ENCODE measurements at places on chromosomes 6 and 20.

GRCh38 chr6:25472306-25472705 is 179.7 kb upstream of the SCGN start:
- no peak for DNase-seq

- no peak for DNase-seq
These were observed 24.9 kb upstream of the LAMA4 start for GRCh38 chr6:112279031-112279935.

DNA sequence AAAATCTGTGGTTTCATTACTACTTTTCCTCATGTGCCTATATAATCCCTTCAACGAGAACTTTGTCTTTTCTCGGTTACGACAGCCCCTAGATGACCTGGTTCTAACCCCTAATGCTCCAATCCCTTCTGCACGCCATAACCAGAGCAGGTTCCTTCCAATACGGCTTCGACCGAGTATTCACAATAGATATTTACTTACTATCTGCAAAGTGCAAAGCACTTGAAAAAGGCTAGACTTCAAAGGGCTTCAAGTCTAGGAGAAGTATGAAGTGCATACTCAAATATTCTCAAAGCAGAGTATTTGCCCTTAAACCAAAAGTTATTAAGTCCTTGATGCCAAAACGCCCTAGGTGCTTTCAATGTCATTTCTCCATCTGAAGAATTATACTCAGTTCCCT is 63.4 kb upstream of the NHSL1 start:
- no peak for DNase-seq

DNA sequence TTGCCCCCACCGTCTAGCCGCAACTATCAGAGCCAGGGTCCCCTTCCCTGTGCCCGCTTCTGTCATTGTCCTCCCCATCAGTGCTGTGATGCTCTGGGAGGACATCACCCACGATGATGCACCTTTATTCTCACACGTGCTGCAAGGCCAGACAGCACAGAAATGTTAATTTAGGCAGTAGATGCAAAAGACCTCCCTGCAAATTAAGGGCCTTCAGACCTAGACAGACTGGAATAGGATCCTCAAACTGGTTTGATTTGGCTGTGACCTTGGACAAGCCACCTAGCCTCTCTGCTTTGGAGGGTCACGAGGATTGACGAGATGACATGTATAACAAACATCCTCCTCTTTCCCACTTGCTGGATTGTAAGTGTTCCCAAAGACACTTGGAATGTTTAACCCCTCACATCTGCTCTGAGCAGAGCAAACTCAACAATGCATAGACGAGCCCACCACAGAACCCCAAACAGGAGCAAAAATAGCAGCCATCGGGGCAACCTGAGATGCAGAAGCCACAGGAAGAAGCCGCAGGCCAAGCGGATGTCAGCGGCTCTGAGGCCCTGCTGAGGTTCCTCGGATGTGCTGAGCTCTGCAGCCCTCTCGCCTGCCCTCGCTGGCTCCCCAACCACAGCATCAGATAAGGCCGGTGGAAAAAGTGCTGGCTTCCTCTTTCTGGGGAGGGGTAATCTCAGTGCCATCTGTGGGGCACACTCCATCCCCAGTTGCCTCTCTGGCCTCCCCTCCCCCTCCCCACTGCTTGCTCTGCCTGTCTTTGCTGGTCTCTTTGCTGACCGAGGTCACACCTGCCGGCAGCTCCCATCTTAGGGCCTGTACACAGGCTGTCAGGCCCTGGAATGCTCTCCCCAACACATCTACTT is 35.3 kb downstream of the TOX2 start:
- DNase-seq, result no peak

DNA sequence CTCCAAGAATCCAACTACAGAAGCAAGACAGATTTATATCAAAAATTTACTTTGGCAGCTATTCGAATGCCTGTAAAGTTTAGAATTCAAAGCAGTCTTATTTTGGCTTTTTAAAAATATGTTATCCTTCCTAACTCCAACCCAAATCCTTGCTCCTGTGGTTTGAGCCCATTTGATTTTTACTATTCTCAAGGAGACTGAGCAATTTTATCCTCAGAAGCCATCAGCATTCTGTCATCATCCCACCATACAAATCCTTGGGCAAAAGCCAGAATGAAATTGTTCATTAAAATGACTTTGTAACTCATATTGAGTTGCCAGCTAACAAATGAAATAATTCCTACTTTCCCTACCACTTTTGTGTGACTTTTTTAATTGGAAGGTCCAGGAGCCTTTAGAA is 392.8 kb downstream of the ADGRB3 start:
- DNase-seq, result no peak

GRCh38 chr6:97240222-97240621 is 42.8 kb downstream of the MMS22L start:
- no peak for DNase-seq

GRCh38 chr6:113586413-113587077 is 270.6 kb upstream of the MARCKS start:
- DNase-seq, result peak; percentile 2

DNA sequence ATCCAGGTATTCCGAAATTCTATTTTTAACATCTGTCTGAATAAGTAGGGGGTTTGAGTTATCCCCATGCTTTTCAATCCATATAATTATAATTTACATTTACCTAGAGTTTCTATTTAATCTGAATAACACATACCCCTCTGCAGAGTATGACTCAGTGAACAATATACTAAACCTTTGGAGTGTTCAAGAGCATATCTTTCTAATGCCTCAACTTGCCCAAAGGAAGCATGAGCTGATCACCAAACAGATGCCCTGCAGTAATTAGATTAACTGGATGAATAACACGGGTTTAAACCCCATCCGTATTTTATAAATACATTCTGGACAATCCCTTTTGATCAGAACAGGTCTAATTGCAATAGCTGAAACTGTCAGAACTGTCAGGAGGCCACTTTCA is 897.1 kb downstream of the TFAP2A start:
- no peak for DNase-seq

- no peak for DNase-seq
These were observed 58.7 kb upstream of the RNF24 start for GRCh38 chr20:4073852-4074741.

DNA sequence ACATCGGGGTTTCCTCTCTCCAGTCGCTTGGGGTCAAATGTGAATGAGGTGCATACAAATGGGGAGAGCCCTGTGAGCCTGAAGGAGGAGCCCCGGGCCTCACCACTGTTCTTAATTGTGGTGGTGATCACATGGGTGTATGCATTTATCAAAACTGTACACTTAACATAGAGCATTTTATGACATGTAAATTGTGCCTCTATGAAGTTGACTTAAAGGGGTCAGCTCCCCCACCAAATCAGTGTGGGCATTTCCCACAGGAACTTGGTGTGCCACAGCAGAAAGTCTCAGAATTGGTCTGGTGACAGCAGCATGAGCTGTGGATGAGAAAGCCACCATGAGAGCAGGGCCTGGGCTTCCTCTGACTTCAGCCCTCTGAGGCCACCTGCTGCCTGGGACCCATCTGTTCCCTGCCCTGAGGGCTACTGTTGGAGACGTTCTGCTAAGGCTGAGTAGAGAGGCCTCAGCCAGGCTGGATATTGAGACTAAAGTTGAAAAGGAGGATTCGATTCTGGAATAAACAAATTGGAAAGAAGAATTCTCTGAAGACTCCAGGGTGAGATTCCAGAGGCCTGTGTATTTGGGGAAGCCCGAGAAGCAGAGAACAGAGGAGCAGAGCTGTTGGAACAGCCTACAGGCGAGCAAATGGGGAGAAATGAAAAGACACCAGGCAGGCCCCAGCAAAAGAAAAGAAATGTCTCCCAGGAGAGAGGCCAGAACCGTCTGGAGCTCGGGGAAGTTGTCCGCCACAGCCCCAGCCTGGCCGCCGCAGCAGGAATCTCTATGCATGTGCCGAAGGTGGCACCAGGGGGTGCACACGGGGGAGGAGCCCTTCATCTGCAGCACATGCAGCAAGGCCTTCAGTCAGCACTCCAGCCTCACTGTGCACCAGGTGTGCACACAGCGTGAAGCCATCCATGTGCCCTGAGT is 37.6 kb upstream of the XRN2 start:
- DNase-seq, result no peak

- DNase-seq, result no peak
These were observed 5.0 kb downstream of the COL21A1 start for GRCh38 chr6:56242346-56242745.

GRCh38 chr20:49452011-49452482 is 30.4 kb downstream of the KCNB1 start:
- DNase-seq, result no peak

DNA sequence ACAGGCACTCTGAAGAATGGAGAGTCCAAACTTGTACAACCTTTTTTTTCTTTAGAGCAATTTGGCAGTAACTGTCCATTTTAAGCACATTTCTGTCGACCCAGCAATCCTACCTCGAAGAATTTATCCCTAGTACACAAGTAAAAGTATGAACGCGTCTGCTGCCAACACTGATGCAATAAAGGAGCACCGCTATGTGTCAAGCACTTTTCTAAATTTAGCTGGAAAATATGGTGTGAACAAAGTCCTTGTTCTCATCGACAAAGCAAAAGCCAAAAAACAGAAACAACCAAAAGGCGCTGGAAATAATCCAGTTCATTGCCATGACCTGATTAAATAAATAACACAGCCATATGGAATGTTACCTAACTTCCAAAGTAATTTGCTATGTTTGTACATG is 1.1 kb downstream of the DPM1 start:
- DNase-seq, result no peak

DNA sequence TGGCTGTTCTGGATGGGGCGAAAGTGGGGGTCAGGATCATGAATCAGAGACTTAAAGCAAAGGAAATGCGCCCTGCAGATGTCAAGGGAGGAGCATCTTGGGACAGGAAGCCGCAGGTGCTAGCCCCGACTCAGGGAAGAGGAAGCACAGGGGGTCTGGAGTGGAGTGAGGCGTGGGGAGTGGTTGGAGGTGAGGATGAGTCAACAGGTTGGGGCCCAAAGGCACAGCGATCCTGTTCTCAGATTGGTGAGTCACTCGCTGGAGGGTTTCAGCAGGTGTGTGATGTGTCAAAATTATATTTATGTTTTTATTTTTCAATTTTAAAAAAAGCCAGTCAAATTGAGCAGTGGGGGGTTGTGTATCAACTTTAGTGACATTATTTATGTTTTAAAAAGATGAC is 19.0 kb downstream of the PACSIN1 start:
- DNase-seq, result peak; percentile 81

GRCh38 chr20:10576411-10577090 is 97.2 kb downstream of the JAG1 start:
- DNase-seq, result no peak

GRCh38 chr20:33239979-33240736 is 4.4 kb downstream of the BPIFA1 start:
- no peak for DNase-seq

DNA sequence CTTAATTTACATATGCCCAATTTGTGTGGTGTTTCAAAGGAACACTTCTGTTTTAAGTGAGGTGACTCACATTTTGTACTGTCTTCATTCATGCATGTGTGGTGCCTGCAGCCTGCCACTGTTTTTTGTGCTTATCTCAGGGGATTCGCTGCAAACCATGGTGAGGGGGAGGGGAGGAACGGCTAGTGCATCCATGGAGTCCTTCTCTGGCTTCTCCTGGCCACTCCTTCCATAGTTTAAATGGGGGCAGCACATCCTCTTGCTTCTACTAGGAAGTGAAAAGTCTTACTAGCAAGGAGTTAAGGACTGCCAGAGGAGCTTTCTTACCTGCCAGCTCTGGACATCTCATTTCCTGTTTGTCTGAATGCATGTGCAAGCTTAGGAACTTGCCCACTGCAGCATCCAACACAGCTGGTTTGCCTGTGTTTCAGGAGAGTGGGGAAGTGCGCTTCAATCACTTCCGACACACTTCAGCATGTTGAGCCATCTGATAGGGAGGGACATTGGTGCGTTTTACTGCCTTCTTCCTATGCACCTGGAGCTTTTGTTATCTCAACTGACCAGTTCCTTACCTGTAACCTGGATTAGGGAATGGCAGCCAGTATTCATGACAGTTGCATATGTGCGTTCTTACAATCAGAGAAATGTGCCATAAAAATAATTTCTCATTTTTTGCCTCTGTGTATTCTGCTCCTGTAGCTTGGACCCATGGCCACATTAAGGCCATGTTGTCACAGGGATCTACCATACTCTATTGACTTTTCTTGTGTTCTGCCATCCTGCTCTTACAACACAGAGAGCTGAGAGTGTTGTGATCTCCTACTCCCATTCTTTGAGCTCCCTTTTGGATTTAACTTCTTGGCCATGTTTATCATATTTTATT is 211.3 kb downstream of the ARID1B start:
- no peak for DNase-seq

DNA sequence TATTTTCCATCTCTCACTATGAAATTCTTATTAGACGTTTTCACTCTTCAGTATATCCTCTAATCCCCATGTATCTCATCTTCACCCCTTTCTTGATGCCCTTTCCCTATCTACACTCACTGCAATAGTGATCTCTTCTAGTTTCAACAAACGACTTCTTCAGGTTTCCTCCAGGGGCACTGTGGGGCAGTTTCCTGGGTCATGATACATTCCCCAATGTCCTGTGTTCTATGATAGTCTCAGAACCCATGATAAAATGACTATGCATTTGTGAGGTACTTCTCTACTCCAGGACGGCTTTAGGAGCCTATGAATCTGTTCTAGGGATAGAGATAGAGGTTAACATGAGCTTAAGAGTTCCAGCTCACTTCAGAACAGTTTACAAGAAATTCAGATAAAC is 183.3 kb downstream of the FOXC1 start:
- no peak for DNase-seq

DNA sequence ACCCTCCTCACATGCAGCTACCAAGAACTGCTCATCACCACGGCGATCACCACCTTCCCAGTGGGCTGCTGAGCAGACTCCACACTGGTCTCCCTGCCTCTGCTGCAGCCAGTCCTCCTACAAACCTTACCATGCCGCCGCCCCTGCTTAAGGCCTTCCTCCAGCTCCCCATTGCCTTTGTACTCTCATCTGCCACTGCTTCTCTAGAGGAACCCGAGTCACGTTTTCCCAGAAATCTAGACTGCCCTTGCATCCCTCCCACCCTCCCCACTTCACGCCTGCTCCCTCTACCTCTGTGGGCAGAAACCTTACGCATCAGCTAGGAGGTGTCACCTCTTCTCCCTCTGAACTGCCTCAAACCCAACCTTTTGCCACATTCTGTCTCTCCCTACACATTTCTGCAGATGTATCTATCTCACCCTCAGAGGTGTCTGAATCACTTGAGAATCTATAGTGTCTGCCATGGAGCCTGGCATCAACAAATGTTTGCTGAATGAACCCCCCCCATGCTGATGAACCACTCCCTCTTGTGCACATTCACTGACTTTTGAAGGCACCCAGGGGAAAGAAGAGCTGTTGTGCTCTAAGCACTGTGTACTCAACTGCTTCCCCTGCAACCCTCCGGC is 4.3 kb downstream of the E2F1 start:
- no peak for DNase-seq
